GM12878 (cell line): ENCODE measurements at places on chromosomes 16 and 17.

GRCh38 chr16:81599034-81599744 is 154.6 kb downstream of the CMIP start:
- no peak overlapping the region for H3K27ac ChIP-seq
- H3K4me3 ChIP-seq = no peak overlapping the region
- DNase-seq = no peak
- H3K27me3 ChIP-seq = no peaks in the 10 kb centered on the region

- DNase-seq = no peak
- H3K4me3 ChIP-seq = no peak overlapping the region
- no peak overlapping the region for H3K27ac ChIP-seq
- no peaks in the 10 kb centered on the region for H3K27me3 ChIP-seq
These were observed 35.5 kb downstream of the TBC1D16 start for GRCh38 chr17:80000136-80000535.

DNA sequence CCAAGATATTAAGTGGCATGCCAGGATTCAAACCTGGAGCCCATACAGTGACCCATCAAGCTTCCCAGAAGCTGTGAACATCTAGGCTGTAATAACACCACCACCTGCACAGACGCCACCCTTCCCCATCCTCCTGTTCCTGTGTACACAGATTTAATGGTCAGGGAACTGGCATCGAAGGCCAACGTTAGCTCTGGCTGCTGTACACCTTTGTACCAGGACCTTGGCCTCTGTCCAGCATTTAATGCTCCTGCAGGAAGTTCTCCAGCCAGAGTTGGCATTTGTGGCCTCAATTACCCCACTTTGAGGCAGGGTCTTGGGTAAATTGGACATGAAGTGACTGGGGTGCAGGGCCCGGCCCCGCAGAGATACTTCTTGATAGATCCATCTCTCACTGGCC is 49.3 kb downstream of the SCNN1B start:
- no peaks in the 10 kb centered on the region for H3K36me3 ChIP-seq
- H3K27me3 ChIP-seq = no peaks in the 10 kb centered on the region
- no peak for DNase-seq
- no peak overlapping the region for H3K27ac ChIP-seq
- H3K4me3 ChIP-seq = no peak overlapping the region

DNA sequence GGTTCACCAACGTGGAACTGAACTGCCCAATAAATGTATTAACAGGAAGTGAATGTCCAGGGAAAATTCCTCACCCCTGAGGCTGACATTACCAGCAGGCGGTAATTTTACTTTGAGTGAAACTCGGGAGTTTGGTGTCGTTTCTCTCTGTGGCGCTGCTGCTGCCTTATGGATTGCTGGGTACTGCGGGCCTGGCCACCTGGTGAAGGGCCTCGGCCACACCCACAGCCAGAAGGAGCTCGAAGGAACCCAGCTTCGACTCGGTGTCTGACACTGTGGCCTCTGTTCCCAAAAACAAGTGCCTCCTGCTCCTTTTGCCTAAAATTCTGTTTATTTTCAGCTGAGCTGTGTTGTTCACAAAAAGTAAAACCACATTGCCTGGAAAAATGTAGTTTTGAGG is 115.0 kb downstream of the BANP start:
- H3K36me3 ChIP-seq = no peaks in the 10 kb centered on the region
- no peak for DNase-seq
- no peak overlapping the region for H3K27ac ChIP-seq
- H3K27me3 ChIP-seq = no peaks in the 10 kb centered on the region
- no peak overlapping the region for H3K4me3 ChIP-seq

- peaks cover 12% of the 10 kb centered on the region for H3K4me1 ChIP-seq
- H3K27ac ChIP-seq = no peak within 1 kb of the TSS
- DNase-seq = no peak
- H3K36me3 ChIP-seq = no peaks in the 10 kb centered on the region
- no peaks in the 10 kb centered on the region for H3K27me3 ChIP-seq
- H3K4me3 ChIP-seq = peak within 1 kb of the TSS; percentile 90
These were observed at the start of gene ITGA3 for GRCh38 chr17:50055426-50056216. Gene ITGA3 (plus strand): TSS chr17:50056110. CDS start chr17:50056440, 330 bp downstream.

- H3K27me3 ChIP-seq = no peaks in the 10 kb centered on the region
- H3K4me1 ChIP-seq = peaks cover 5% of the 10 kb centered on the region; the same call in 1 of the 2 replicates
- H3K36me3 ChIP-seq = peaks cover 35% of the 10 kb centered on the region
- peak overlapping the region; percentile 74 for H3K4me3 ChIP-seq
- H3K27ac ChIP-seq = no peak overlapping the region
- no peak for DNase-seq
These were observed 3.8 kb downstream of the SF3B3 start for GRCh38 chr16:70527315-70527996.
